Right hindlimb (tissue), 1 donor: ENCODE measurements at places on chromosomes 16 and 17.

DNA sequence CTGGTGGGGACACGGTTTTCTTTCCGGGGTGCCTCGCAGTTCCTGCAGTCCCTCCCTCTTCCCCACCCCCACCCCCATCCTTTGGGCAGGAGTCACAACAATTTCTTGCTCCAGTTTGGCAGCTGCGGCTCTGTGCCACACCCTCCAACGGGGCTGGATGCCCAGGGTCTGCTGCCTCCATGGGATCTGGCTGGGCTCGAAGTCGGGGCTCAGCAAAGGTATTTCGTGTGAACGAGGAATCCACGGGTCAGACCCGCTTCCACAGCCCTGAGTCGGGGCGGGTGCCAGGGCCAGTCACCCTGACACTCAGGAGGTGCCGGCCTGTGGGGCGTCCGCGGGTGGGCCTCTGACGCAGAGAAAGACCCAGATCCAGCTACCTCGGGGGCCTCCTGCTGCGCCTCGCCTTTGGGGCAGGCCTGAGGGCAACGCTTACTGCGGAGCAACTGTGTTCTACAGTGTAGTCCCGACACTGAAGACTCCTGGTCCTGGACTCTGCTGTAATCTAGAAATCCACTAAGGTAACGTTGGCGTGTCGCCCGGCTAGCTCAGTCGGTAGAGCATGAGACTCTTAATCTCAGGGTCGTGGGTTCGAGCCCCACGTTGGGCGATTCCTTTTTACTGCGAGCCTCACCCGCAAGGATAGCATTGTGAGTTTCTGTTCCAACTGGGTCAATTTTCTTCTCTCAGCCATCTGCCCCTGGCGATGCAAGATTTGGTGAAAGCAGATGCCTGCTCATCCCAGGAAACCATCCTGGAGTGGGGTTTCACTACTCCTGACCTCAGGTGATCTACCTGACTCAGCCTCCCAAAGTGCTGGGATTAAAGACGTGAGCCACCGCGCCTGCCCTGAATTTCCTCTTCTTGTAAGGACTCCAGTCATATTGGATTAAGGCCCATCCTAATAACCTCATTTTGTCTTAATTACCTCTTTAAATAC is 12.6 kb upstream of the OR1F1 start:
- DNase-seq = peak; percentile 23

DNA sequence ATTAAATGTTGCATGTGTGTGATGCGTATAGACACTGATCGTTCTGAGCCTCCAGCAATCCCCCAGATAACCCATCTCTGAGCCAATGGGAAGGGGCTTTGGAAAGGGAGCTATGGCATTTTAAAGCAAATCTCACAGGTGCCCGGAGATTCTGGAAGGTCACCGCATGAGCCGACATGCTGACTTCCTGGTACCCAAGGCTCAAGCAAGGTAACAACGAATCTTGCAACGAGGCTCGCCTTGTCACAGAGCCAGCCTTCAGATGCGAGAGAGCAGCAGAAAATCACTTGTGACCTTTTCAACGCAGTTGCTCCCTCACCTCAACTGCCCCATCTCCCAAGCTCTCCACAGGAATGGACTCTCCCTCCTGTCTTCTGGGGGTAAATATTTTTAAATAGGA is 154.8 kb upstream of the CDH5 start:
- no peak for DNase-seq

GRCh38 chr16:56019274-56019673 is 144.1 kb upstream of the CES5A start:
- DNase-seq = no peak

DNA sequence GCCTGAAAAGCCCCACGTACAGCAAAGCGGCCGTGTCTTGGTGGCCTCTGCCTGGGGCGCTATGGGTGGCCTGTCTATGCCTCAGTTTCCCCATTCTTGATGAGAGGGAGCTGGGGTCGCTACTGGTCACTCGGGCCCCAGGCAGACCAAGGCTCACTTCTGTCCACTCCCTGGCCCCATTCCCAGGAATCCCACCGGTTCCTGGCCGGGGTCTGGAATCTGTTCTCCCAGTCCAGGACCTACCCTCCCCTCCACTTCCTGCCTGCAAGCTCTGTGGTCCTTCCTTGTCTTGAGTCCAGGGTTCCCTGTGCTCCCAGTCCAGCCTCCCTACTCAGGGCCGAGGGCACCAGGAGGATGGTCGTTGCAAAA is 24.5 kb downstream of the METRNL start:
- DNase-seq = no peak

- DNase-seq = no peak
Measured at GRCh38 chr17:47204722-47205418, 4.3 kb upstream of the MYL4 start.
